ENCODE measurements at places on chromosomes 13 and 19.

- DNase-seq = no peak
These were observed 997.6 kb downstream of the DIAPH3 start for GRCh38 chr13:59166174-59166573.

- DNase-seq = peak; percentile 95
These were observed 4.8 kb downstream of the SPHK2 start for GRCh38 chr19:48624067-48624594.

DNA sequence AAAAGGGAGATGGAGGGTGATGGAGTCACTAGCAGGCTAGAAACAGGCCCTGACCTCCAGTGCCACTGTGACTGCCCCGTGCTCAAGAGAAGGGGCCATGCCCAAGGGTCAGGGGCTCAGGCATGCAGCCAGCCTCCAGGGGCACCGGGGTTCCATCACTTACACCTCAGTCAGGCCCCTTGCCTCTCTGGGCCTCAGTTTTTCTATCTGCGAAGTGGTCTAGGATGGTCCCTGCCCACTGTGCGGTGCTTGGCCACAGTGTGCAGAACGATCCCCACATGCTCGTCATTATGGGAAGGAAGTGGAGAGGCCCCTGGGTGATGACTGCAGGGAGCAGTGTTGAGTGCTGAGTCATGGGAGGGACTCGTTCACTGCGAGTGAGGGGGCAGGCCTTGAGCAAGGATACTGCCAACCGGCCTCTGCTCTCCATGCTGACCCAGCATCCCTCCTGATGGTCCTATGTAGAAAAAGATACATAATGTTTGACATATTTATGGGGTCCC lies 23.1 kb downstream of the TMED1 start:
- no peak for DNase-seq

DNA sequence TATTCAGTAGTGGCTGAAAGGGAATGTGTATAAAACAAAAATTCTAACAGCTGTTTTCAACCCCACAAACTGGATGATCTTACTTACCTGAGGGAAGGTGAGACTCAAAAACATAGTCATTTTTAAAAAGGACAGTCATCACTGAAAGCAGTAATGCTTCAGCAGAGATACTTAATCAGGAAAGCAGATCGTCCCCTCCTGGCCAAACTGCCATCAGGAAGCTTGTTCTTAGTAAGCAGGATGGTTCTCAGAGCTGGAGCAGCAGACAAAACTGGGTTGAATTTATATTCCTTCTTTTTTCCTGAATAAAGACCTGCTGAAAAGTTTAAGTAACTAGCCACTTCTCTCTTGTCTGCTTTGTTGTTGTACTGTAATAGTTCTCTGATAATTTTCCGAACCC lies 1156.5 kb downstream of the OLFM4 start:
- DNase-seq = no peak

DNA sequence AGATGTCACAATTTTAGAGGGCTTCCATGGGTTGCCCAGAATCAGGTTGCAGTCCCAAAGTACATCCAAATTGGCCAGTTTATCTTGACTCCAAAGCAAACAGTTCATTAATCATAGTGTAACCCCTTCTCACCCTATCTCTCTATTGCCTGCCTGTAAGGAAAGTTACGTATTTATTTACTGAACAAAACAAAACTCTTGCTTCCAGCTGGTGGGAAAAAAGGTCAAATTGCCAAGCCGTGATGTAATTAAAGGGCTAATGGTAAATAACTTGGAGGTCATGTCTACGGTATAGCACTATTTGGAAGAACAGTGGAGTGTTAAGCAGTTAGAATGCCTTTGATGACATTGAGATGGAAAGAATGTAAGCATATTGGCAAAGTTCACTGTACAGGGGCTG lies 214.0 kb downstream of the DLEU7 start:
- DNase-seq = no peak

DNA sequence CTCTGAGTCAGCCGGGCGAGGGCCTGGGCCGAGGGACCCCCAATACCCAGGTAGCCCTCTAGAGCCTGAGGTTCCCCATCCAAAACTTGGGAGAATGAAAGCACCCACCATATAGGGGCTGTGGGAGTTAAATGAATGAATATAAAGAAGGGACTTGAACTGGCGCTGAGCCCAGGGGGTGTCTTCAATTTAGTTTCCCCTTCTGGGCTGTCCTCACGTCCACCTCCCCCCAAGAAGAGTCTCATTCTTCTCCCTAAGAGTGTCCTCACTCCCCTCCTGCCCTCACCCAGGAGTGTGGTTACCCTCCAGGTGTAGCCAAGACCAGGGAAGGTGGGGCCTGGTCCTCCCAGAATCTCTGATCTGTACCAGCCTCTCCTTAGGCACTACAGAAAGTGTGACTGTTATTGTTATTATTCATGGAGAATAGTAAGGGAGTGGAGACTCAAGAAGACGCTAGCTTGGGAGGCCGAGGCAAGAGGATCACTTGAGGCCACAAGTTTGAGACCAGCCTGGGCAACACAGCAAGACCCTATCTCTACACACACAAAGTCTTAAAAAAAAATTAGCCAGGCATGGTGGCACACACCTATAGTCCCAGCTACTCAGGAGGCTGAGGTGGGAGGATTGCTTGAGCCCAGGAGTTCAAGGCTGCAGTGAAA lies 2.7 kb downstream of the CD79A start:
- DNase-seq = no peak

DNA sequence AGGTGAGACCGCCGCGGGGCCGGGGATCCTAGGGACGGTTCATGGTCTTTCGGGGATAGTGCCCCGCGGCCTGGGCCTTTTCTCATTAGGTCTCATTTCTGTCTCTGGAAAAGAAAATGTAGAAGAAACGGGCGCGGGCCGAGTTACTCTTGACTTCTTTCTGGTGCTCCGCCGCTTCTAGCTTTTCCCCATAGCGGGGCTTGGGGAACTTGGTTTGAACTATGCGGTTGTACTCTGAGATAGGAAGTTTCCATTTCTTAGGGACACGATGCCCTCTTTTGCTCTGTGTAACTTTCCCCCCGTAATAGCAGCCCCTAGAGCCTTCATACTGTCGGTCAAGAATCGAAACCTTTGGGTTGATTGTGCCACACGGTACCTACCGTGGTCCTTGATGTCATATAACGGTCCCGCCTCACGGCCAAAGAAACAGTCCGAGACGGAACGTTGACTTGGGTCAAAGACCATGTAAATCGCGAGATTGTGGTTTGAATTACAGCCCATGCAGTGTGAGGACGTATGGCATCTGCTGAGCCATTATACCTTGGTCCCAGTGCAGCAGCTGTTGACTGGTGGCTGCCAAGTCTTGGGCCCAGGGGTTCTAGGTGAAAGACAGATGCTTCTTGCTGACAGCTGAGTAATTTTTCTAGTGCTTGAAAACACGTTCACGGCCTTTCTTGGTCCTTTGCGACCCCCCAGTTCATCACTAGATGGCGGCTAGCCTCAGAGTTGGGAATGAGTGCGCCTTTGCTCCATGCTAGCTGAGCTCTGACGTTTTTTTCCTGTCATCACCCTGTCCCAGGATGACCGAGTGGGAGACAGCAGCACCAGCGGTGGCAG lies 487 bp downstream of the RPS5 start:
- no peak for DNase-seq

DNA sequence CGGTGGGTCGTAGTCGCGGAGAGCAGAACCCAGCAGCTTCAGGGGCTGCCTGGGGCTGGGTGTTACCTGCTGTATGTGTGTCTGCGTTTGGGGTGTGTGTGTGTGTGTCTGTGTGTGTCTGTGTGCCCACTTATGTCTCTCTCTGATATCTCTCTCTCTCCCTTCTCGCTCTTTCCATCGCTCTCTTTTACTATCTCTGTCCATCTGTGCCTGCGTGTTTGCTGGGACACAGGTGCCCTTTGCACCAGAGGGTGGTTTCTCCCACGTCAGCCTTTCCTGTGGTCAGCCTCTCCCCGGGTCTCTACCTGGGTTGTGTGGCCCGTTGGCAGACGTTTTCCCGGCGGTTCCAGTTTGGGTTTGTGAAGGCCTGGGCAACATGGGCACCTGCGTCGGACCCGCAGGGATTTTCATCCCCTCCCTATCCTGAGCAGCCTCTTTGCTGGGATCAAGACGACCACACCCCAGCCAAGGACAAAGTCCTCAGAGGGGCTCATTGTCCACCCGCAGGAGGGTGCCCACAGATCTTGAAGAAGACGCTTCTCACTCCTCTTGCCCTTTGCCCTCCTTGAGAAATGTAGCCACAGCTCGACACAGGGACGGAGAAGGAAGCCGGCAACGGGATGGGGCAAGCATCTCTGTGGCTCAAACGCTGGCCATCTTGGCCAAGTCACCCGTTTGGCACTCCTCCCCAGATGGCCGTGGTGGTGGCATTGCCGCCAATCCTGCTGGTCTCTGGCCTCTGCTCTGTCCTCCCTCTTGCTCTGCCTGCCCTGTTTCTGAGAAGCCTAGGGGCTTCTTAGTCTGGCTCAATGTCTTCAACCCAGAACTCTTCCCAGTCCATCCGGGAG lies 43.3 kb downstream of the ZNF146 start:
- DNase-seq = no peak

DNA sequence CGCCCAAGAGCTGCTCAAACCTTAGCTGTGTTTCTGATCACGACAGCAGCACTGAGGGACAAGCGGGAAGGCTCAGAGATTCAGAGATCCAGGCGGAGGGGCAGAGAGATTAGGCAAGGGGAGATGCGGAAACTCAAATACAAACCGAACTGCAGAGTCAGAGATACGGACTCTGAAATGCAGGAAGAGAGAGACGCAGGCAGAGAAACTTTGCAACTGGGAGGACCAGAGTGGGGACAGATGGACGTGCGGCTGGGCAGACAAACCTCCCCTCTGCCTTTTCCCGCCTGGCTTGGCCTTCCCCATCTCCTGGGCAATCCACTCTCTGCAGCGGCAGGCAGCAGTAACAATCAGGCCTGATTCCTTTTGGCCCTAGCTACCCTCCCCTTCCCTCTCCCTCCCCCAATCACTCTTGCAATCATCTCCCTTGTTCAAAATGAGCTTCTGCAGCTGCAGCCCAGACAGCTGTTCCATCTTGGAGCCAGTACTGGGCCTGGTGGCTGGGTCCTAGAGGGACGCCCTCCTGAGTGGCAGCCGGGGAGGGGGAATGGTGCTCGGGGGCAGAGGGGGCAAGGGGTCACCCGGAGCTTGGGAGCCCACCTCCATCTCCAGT lies 29.7 kb downstream of the OLFM2 start:
- DNase-seq = no peak

GRCh38 chr19:31304831-31305312 lies 44.4 kb downstream of the TSHZ3 start:
- no peak for DNase-seq
